KBM-7 (cell line): ENCODE measurements at places on chromosomes 3 and 15.
A peak's percentile ranks its signal among the peaks of the same experiment; 100 is the strongest.

- DNase-seq, result peak; percentile 54
These were observed 83.8 kb downstream of the LINGO1 start for GRCh38 chr15:77548589-77549557.

- no peak for DNase-seq
These were observed 72.7 kb upstream of the CORO2B start for GRCh38 chr15:68506071-68506470.

DNA sequence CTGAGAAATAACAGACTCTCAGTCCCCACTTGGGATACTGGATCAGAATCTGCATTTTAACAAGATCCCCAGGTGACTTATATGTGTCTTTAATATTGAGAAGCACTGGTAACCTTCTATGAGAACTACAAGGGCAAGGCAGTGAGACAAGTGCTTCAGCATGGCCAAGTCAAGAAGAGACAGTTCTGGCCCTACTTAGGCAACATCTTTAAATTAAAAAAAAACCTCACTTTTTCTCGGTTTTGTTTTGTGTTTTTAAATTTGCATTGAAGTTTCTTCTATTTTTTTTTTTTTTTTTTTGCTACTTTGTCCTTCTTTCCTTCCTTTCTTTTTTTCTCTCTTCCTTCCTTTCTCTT, 42.5 kb upstream of the SPTSSB start:
- no peak for DNase-seq

- DNase-seq, result no peak
These were observed 82.6 kb upstream of the CNTN6 start for GRCh38 chr3:1010228-1010627.

- no peak for DNase-seq
These were observed 18.1 kb upstream of the C3orf38 start for GRCh38 chr3:88131695-88132094.

DNA sequence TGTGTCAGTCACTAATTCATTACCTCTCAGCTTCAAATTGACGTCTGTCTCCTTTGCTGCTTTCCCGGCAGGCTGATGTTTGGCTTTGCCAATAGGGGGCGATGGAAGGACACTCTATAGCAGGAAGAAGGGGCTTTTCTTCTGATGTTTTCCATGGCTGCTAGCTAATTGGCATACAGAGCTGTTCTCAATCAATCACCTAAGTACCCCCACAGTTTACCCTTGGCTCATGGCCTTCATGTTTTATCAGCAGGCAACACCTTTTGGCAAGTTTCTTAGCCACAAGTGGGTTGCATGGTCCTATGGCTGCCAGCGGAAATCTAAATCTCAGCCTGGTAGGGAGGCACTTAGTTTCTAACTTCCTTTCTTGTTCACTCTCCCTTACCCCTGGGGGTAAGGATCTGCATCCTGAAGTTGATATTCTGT, 45.0 kb downstream of the ESYT3 start:
- DNase-seq, result peak; percentile 76

DNA sequence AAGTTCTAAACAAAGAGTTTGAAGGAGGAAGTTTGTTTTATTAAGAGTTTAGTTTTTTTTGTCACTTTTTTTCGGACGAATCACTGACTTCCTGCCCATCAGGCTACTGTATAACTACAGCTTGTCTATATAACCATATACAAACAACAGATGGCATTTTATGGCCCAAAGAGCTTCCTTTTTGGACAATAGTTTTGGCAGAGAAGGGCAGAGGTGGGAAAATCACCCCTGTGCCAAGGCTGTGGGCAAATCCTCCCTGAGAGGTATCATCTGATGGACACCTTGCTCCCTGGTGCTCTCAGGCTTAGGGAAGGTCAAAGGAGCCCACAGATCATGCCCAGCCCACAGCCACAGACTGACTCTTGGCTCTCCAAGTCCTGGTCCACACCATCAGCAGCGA, 113.4 kb downstream of the OXNAD1 start:
- DNase-seq, result no peak

DNA sequence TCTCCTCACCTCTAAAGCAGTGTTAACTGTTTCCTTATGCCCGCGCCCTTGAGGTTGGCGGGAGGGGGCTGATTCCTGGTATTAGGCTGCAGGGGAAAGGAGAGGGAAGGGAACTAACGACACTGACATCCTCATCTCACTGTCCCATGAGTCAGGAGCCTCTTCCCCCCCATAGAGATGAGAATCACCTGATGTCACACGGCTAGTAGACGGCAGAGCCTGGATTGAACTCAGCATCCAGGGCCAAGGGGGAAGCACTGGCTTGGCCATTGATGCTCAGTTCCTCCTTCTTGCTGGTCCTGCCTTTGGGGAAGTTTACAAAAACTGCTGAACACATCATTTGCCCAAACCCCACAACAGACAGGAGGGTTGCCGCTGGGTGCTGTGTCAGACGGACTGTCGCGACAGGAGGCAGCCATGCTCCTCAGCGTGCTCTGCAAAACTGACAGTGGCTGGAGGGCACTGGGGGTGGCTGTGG, 38.5 kb downstream of the IDH2 start:
- peak; percentile 79 for DNase-seq

GRCh38 chr3:71494212-71494611, 89.3 kb downstream of the FOXP1 start:
- no peak for DNase-seq

DNA sequence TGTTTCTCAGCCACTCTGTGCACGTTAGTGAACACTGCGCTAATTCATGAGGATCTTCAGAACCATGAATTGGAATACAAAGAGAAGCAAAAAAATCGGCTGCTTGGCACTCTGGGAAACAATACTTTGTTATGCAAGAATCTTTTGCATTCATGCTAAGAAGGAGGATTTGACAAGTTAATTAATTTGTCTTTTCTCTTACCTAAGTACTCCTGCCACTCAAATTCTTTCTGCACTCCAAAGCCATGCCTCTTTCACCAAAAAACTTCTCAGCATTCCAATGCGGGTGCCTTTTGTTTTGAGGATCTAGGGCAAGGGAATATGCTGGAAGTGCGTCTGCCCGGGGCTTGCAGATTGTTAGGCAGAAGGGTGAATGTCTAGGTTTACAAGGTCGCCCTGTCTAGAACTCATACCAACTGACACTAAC, 11.3 kb upstream of the KAT2B start:
- no peak for DNase-seq

DNA sequence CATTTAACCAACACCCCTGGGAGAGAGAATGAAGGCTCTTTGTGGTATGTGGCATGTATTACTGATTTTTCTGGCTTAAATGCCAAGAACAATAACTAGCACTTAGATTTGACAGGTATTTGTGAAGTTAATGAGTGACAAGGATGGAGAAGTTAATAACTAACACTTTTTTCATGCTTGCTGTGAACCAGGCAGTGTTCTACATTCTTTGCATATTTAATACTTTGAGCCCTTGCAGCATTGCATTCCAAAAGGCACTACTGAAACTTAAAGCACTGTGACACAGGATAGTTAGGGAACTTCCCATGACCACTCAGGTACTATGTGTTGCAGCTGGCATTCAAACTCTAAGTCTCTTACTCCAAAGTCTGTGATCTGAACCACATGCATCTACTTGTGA, 650.6 kb downstream of the ZPLD1 start:
- no peak for DNase-seq

GRCh38 chr15:36430726-36431265, 148.6 kb upstream of the CDIN1 start:
- no peak for DNase-seq

DNA sequence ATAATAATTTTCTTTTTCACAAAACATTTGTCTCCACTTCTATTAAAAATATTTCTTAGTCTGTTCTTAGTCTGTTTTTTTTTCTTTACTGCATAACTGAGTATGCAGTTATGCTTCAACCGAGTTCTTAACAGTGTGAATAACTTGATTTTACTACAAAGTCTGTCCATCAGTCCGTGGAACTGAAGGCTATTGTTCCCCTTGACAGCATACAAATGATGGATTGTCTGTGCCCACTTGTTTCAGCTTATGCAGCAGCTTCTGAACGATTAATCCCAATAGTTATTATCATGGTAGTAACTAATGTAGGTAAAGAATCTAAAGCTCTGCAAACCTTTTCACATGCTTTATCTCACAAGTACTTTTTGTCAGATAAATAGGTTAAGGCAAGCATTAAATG, 150.7 kb downstream of the SSR3 start:
- DNase-seq, result no peak

DNA sequence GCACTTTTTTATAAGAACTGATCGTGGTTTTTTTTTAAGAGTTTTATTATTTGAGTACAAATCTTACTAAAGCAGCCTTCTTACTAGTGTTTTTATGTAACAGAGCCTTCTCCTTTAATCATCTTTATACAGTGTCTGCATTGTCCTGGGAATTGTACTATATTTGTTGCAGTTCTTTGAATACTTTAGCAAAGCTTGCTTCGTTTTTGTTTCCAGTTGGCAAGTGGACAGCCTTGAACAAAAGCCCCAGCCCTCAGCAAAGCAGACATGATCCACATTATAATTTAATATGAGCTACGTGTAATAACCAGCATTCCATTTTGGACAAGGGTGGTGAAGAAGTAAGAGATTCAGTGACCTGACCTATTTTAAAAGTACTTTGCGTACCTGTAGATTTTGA, 112.2 kb upstream of the FLNB start:
- no peak for DNase-seq

DNA sequence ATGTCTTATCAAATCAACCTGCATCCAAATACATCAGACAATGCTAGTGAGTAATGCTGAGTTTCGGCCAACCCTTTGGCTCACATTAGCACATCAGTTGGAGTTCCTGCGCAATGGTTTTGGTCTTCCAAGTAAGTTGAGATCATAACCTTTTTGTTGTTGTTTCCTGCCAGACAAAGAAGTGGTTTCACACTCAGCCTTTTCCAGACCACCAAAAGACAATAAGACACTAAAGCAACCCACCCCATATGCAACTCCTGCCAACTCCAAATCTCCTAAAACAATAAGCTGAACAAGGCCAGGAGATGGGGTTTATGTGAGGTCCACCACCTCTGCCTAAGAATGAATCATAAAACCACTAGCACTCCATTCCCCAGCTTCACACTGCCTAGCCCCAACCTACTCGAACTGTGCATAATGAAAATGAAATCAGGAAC, 177.0 kb downstream of the ERC2 start:
- DNase-seq, result no peak

DNA sequence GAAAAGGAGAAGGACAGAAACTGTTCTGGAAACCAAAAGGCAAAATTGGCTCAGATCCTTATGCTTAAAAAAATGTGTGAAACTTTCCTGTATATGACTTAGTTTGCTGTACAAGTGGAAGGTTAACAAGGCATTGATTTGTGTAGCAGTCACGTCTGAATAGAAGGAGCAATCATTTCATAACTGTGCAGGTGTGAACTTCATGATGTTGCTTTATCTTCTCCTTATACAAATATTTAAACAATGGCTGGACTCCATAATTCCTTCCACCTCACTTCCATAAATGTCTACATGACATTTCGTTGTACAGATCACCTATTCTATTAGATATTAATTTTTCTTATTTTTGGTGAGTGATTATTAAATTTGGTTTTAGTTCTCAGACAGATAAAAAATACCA, 382.7 kb upstream of the NPAP1 start:
- no peak for DNase-seq

DNA sequence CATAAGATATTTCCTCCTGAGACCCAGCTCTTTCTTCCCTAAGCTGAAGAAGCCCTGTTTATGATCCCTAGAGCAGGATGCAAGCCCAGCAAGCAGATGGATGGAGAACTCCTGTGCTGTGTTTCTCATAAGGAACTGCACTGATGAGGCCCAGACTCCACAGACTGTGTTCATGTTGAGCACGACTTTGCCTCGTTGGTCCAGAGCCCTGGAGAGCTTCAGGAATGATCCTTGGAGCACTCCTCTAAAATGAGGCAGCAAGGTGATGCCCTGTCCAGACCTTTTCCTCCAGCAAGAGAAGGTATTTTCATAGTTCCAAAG, 83.8 kb downstream of the MYLK start:
- DNase-seq, result no peak

DNA sequence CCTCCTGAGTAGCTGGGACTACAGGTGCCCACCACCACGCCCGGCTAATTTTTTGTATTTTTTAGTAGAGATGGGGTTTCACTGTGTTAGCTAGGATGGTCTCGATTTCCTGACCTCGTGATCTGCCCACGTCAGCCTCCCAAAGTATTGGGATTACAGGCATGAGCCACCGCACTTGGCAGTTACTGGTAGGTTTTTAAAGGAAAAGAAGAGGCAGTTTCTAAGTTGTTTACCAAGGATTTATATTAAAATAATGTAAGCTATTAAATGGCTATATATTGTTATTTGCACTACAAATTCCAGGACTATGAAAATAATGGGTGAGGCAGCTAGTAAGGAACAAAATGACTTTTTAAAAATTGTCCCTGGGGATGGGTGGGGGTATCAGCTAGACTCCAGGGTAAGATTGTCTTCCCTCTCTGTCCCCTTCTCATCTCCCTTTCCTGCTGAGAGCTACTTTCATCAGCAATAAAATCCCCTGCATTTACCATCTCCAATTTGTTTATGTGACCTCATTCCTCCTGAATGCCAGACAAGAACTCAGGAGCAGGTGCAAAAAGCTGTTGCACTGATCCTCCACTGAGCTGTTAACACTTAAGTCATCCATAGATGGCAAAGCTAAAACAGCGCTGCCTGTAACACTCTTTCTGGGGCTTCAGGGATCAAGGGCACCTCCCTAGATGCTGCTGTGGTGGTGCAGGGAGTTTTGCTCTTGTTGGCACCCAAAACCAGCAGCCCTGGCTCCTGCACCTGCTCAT, 165.2 kb downstream of the ZPLD1 start:
- no peak for DNase-seq

DNA sequence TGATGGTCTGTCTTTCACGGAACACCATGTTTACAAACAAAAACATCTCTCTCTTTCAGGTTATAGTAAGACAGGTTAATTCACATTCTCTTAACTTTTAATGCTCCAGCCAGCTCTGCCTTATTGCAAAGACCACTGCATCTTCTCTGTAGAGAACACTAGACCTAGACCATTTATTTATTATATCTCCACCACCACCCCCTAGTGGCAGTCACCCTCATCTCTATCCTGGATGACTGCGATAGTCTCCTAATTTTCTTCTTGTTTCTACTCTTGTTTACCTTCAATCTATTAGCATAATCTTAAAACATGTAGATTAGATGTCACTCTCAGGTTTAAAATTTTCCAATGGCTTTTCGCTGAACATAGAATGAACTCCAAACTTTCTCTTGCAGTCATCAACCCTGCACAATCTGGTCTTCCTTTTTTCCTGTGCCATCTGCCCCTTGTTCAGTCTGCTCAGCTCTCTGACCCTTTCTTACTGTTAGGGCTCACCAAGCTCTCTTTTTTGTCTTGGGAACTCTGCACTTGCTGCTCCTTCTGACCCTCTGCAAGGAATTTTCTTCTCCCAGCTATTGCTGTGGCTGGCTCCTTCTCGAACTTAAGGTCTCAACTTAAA, 155.6 kb downstream of the SQOR start:
- peak; percentile 40 for DNase-seq

- DNase-seq, result no peak
These were observed 571.9 kb upstream of the CBLB start for GRCh38 chr3:106440672-106441071.

- DNase-seq, result no peak
These were observed 120.8 kb downstream of the STAG1 start for GRCh38 chr3:136631424-136631823.
